NCI-H187 (cell line): ENCODE measurements at places on chromosomes 2 and 18.

- DNase-seq, result no peak
Observed at GRCh38 chr2:69242651-69243051, 144.4 kb downstream of the GFPT1 start.

DNA sequence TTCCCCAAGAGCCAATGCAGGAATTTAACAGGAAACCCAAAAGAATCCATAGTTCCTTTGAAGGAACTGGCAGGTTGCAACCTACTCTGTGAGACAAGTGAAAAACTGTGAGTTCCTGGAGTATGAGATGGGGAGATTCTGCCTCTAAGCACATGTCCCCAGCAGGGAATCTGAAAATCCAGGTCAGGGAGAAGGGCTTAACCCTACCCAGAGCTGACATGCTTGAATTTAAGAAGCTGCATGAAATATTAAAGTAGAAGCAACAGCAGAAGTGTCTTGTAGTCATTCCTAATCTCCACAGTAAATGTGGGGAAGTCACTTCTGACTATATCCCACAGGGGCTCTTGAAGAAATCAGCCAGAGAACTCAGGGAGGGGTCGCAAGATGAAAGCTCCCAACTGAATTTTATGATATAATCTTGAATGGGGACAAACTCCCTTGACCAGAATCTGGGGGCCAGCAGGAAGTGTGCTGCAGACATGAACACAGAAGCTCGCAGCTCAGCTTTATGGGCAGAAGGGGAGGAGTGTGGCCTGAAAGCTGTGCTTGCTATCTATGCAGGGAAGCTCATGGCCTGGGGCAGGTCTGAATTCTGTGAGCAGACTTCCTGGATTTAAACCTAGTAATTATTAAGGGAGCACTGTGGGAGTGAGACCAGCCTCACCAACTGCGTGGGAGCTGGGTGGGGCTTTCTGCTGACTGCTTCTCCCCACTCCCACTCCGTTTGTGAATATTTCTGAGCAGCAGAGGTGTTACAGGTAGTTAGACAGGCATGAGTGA, 184.1 kb upstream of the KYNU start:
- no peak for DNase-seq

GRCh38 chr18:44715245-44715644, 34.6 kb downstream of the SETBP1 start:
- DNase-seq, result no peak

GRCh38 chr2:170887496-170887895, 41.6 kb upstream of the GORASP2 start:
- DNase-seq, result no peak

- DNase-seq, result no peak
Observed at GRCh38 chr2:121202541-121203310, 82.3 kb downstream of the TFCP2L1 start.

- no peak for DNase-seq
Observed at GRCh38 chr18:9766740-9767139, 58.6 kb downstream of the RAB31 start.

DNA sequence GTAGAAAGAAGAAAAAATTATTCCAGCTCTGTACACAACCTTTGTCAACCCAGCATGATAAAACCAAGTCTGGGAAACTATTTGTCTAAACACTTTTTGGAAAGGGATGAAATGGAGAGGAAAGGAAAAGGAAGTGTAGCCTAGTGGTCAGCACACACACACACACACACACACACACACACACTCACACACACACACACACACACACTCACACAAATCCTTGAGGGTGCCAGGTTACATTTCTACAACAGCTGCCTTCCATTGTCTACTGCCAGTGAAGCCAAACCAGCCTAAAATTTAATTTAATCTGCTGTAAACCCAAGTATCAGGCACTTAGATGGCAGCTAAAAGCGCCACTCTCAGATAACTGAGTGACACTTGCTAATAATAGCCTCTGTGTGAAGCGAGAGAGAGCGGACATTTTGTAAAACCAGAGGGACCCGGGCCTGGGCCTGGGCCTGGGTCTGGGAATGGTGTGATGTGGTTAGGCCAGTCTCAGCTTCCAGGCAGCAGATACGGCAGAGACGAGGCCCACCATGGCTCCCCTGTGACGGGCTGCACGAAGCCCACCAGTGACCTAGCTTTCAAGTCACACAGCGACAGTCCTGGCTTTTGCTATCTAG, 32.4 kb downstream of the BCL11A start:
- peak; percentile 25 for DNase-seq

- no peak for DNase-seq
Observed at GRCh38 chr18:62716619-62717168, 1.4 kb downstream of the PHLPP1 start.

DNA sequence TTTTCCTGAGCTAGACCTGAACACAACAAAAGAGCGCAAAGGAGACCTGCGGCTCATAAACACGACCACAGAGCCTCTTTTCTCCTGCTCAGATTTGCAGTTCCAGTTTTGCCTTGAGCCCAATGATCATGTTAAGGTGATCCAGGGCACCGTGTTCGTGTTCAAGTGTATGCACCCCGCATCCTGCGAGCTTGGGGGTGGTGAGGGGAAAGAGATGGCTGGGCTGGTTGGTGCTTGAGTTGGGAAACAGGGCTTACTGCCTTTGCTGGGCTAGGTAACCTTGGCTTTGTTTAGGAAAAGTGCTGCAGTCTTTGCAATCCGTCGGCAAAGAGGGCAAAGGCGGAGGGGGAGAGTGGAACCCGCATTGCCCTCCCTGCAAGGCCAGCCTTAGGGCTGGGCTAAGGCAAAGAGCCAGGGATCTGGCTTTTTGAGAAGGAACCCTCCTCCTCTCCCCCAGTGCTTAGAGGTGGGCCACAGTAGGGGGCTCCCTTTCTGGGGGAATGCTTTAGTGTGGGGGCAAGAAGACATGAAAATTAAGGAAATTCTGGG, 1.3 kb downstream of the HOXD10 start:
- no peak for DNase-seq

- no peak for DNase-seq
Observed at GRCh38 chr2:120779781-120780283, 44.2 kb downstream of the GLI2 start.

- DNase-seq, result no peak
Observed at GRCh38 chr18:50138181-50139064, 56.5 kb downstream of the MYO5B start.

GRCh38 chr18:46141199-46141598, 37.0 kb downstream of the HAUS1 start:
- no peak for DNase-seq

- no peak for DNase-seq
Observed at GRCh38 chr2:54648256-54648655, 75.2 kb upstream of the EML6 start.

DNA sequence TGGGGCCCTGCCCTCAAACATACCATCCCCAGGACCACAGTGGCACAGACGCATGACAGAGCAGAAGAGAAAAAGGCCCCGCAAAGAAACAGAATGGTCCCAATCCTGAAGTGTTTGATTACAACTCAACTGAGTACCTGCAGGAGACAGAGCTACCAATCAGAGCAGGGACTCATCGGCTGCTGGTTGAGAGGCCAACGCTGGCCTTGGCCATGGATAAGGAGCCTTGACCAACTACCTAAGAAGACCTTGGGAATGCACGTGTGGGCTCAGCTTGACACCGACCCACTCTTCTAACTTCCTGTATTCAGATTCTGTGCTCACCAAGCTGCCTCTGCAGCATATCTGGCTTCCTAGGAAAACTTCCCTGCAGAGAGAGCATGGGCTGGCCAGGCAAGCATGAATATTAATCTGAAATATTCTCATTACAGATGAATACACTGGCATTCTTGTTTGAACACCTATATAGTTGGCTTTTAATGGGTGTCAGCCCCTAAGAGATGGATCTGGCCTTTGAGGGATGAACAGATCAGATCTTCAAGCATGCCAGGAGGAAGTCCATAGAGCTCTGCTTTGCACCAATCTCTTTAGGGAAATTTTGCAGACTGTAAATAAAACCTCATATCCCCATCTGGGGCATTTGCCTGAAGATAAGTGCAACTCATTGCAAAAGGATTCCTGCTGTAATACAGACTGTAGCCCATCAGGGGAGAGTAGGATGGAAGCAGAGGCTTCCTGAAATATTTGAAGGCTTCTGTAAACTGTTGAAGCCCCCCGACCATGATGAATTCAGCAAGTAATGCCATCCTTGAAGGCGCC, 135.4 kb downstream of the BCL2 start:
- DNase-seq, result no peak

GRCh38 chr2:199329466-199329865, 128.3 kb downstream of the SATB2 start:
- no peak for DNase-seq

DNA sequence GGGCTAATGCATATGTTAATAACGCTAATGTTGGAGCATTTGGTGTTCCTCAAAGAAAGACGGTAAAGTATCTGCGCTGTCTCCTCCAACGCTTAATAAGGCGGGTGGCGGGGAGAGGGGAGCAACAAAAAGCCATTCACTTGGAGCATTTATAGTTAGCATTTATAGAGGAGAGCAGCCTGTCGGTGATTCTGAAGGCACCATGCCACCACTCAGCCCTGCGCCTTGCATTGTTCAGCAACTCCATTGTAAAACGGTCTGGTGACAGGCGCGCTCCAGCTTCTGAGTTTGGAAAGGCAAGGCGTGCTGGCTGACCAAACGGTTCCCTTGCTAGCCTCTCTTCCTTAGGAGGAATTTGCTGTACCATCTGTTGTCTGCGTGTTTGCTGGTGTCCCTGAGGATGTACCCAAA, 83.9 kb downstream of the LYPD1 start:
- DNase-seq, result no peak

DNA sequence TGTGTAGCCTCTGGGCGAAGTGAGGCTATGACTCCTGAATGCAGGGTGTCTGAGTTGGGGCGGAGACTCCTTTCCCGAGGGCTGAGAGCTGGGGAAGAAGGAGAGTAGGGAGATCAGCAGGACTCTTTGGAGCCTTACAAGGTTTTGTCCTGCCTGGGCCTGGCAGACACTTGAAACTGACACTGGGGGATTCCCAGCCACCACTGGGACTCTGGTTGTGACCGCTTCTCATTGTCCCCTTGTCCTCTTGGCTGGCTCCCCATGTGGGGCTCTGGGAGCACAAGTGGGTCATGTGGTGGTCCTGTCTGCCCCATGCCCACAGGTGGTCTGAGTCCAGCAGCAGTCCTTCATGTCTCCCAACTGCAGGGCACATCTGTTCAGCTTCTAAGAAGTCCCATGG, 78.2 kb upstream of the MGAT4A start:
- no peak for DNase-seq

- DNase-seq, result no peak
Observed at GRCh38 chr2:176924909-176925534, 287.6 kb upstream of the HNRNPA3 start.

DNA sequence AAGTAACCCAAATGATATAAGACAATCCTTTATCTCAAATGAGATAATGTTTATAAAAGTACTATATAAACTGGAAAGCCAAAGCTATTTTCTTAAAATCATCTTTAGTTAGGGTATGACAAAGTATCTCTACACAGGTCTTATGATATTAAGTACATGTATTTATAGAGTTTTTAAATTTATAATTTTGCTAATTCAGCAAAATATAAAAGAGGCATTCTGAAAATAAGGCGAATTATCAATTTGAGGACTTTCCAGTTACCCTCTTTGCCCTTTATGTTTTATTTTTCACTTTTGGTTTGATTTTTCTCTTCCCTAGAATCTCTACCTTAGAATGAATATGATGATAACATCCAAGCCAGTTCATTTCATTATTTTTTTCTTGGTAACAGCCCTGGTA, 115.2 kb downstream of the ZNF521 start:
- no peak for DNase-seq

DNA sequence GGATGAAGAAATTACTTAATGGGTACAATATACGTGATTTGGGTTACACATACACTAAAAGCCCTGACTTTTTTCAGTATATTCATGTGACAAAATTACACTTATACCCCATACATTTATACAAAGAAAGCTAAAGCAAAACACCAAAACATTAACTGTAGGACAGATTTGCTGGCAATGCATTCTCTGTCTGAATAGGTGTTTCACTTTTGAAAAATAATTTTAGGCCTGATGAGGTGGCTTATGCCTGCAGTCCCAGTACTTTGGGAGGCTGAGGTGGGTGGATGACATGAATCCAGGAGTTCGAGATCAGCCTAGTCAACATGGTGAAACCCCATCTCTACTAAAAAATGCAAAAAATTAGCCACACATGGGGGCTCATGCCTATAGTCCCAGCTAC, 301.5 kb upstream of the FAM98A start:
- DNase-seq, result no peak

GRCh38 chr2:109391243-109391642, 222.5 kb downstream of the SEPTIN10 start:
- DNase-seq, result no peak
